ENCODE measurements at places on chromosomes 11 and 22.

DNA sequence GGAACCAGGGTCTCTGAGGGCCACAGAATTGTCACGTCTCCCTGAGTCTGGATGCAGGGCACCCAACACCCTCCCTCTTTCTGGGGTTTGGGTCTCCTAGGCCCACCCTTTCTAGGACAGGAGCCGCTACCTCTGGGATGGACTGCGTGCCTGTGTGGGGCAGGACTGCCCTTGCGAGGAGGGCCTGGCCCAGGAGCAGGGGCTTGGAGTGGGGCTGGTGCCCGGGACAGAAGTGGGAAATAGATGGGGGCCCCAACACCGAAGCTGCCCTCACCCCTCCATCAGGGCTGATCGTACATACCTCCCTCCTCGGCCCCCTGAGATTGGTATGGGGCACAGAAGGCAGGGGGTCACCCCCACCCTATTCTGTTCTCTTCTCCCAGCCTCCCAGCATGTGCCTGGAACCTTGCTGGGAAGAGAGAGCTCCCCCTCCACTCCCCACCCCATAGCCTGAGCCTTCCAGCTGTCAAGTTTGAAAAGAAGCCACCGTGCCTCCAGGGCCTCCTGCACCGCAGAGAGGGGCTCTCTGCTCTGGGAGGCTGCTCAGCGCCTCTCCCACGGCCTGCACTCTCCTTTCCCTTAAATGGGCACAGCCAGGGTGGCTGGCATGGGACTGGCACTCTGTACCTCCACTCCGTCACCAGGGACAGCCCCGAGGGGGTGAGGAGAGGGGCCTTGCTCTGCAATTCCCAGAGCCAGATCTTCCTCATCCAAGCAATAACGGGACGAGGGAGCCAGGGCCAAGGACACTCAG lies 1.8 kb downstream of the LRRC10B start:
- no peaks in the 10 kb centered on the region for H3K4me1 ChIP-seq
- no peak overlapping the region for H3K27ac ChIP-seq
- H3K36me3 ChIP-seq: no peaks in the 10 kb centered on the region
- peak overlapping the region; percentile 32 for H3K4me3 ChIP-seq
- H3K27me3 ChIP-seq: peaks cover 25% of the 10 kb centered on the region

DNA sequence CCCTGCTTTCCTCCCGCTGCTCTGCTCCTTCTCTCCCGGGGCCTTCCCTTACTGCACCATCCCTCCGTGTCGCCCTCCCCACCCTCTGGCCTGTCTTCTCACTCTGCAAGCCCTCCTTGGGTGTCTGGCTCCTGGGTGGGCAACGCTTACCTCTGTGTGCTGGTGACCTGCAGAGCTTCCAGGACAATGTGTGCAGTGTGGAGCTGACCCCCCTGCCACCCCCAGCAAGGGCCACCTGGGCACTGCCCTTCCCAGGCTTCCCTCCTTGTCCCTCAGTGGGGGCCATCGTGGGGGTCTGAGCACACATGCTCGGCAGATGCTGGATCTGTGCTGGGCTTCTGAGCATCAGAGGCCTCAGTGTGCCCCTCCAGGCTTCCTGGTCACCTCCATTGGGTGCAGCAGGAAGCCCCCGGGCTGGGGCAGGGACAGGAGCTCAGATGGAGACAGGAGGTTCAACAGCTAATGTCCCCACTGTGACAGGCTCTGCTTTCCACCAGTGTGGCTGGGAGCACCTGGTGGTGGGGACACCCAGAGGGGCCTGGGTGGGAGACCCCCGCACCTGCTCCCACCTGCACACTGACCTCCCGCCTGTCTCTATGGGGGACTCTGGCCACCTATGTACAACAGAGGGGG lies 7.8 kb upstream of the BRSK2 start:
- ATAC-seq: no peak
- no peaks in the 10 kb centered on the region for H3K27me3 ChIP-seq
- H3K4me1 ChIP-seq: peaks cover 9% of the 10 kb centered on the region
- H3K4me3 ChIP-seq: peak overlapping the region; percentile 75

- no peak overlapping the region for H3K27ac ChIP-seq
- peaks cover 79% of the 10 kb centered on the region for H3K36me3 ChIP-seq
- no peak overlapping the region for H3K4me3 ChIP-seq
- ATAC-seq: peak; percentile 56
- no peaks in the 10 kb centered on the region for H3K27me3 ChIP-seq
Observed at GRCh38 chr11:34468209-34468841, 29.6 kb downstream of the CAT start.

DNA sequence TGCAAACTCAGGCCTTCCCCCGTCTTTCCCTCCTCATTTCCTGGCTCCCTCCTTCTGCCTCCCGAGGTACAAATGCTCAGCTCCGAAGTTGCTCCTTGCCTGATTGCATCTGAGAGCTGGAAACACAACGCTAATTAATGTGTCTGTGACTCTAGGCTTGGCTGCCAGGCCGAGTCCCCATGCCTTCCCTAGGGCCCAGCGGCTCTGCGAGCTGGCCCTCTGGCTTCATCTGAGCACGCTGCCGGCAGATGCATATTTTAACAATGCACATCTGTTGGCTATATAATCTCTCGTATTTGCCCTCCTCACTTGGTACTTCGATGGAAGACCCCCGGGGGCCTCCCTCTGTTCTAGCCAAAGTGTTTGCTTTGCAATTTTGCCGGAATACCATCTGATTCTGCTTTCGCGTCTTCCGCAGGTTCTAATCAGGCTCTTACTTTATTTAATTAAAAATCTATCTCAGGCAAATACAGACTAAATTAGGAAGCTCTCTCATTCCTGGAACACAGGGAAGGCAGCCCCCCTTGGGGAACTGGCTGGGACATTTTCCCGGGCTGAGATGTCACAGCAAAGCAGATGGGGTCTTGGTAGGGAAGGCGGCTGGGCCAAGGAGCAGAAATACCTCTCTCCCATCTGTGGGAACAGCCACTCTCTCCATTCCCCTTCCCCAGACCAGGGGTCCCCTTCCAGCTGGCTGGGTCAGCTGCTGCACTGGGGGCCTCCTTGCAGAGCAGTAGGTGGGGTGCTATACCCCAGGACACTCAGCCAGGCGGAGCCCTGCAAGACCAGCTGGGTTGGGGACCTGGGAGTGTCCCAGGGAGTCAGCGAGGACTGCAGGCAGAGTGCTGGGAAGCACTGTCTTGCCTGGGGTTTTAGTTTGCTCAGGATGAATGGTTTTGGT lies 162.8 kb downstream of the ST3GAL4 start:
- H3K4me3 ChIP-seq: no peak overlapping the region
- ATAC-seq: no peak
- no peaks in the 10 kb centered on the region for H3K4me1 ChIP-seq

- H3K4me1 ChIP-seq: peaks cover 5% of the 10 kb centered on the region
- H3K4me3 ChIP-seq: no peak overlapping the region
- no peaks in the 10 kb centered on the region for H3K36me3 ChIP-seq
- peaks cover 30% of the 10 kb centered on the region for H3K27me3 ChIP-seq
Observed at GRCh38 chr11:17735818-17736578, 1.4 kb downstream of the KCNC1 start.

DNA sequence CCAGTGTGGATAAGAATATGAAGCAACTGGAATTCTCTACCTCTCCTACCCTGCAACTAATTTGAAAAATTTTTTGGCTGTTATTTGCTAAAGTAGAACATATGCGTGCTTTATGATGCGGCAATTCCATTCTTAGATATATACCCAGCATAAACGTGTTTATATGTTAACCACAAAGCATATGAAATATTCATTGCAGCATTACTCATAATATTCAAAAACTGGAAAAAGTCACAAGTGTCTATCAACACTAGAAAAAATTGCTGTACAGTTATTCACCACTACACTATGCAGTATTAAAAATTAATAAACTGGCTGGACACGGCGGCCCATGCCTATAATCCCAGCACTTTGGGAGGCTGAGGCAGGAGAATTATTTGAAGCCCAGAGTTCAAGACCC lies 226.4 kb downstream of the LUZP2 start:
- no peak for ATAC-seq
- no peaks in the 10 kb centered on the region for H3K36me3 ChIP-seq
- H3K27me3 ChIP-seq: no peaks in the 10 kb centered on the region
- no peaks in the 10 kb centered on the region for H3K4me1 ChIP-seq

DNA sequence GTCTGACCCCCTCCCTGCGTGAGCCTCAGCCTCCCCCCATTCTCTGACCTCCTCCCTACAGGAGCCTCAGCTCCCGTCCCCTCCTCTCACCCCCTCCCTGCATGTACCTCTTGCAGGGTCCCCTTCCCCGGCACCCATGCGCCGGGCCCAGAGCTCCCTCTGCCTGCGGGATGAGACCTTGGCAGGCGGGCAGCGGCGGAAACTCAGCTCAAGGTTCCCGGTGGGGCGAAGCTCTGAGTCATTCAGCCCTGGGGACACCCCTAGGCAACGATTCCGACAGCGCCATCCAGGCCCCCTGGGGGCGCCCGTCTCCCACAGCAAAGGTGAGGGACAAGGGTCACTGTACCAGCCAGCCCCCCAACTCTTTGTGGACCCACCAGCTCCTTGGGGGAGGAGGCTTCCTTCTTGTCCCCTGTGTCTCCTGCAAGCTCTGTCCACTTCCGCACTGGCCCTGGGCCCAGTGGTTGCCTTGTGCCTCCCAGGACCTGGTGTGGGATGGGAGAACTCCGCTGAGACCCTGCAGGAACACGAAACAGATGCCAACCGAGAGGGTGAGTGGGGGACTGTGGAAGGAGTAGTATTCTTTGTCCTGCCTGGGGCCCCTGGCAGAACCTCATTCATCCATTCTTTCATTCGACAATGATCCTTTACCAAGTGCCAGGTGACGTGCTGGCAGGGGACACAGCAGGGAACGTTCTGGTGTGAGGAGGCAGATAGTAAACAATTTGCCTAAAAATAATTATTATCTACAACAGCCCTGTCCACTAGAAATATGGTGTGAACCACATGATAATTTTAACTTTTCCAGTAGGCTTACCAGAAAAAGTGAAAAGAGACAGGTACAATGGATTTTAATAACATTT lies 3.7 kb upstream of the RPS6KA4 start:
- no peak overlapping the region for H3K27ac ChIP-seq
- ATAC-seq: no peak
- no peak overlapping the region for H3K4me3 ChIP-seq
- peaks cover 22% of the 10 kb centered on the region for H3K4me1 ChIP-seq
- H3K27me3 ChIP-seq: no peaks in the 10 kb centered on the region
- H3K36me3 ChIP-seq: peaks cover 31% of the 10 kb centered on the region

GRCh38 chr22:17710023-17710422 lies 64.2 kb downstream of the BID start:
- peaks cover 23% of the 10 kb centered on the region for H3K36me3 ChIP-seq
- H3K27me3 ChIP-seq: no peaks in the 10 kb centered on the region
- H3K4me3 ChIP-seq: no peak overlapping the region
- H3K4me1 ChIP-seq: peaks cover 12% of the 10 kb centered on the region

GRCh38 chr11:70667767-70668166 lies 269.4 kb downstream of the CTTN start:
- H3K36me3 ChIP-seq: no peaks in the 10 kb centered on the region
- H3K27me3 ChIP-seq: peaks cover 22% of the 10 kb centered on the region
- no peaks in the 10 kb centered on the region for H3K4me1 ChIP-seq
- no peak overlapping the region for H3K4me3 ChIP-seq

- no peaks in the 10 kb centered on the region for H3K36me3 ChIP-seq
- H3K4me3 ChIP-seq: no peak overlapping the region
- H3K4me1 ChIP-seq: no peaks in the 10 kb centered on the region
- H3K27me3 ChIP-seq: peaks cover 22% of the 10 kb centered on the region
- H3K27ac ChIP-seq: no peak overlapping the region
Observed at GRCh38 chr11:58334708-58335107, 24.2 kb downstream of the OR5B17 start.

GRCh38 chr11:1969035-1969434 lies 21.9 kb downstream of the MRPL23 start:
- no peaks in the 10 kb centered on the region for H3K4me1 ChIP-seq
- H3K27me3 ChIP-seq: no peaks in the 10 kb centered on the region
- no peak for ATAC-seq

GRCh38 chr11:67564230-67564629 lies 19.4 kb upstream of the GSTP1 start:
- H3K36me3 ChIP-seq: no peaks in the 10 kb centered on the region
- H3K27me3 ChIP-seq: peaks cover 8% of the 10 kb centered on the region
- ATAC-seq: no peak
- H3K27ac ChIP-seq: no peak overlapping the region
- no peak overlapping the region for H3K4me3 ChIP-seq

- H3K36me3 ChIP-seq: no peaks in the 10 kb centered on the region
- no peaks in the 10 kb centered on the region for H3K4me1 ChIP-seq
- no peak for ATAC-seq
- no peak overlapping the region for H3K4me3 ChIP-seq
- H3K27me3 ChIP-seq: peaks cover 9% of the 10 kb centered on the region
- H3K27ac ChIP-seq: no peak overlapping the region
Observed at GRCh38 chr22:47618180-47619010, 855.9 kb downstream of the TBC1D22A start.

GRCh38 chr11:12556155-12556554 lies 118.1 kb upstream of the TEAD1 start:
- H3K36me3 ChIP-seq: no peaks in the 10 kb centered on the region
- H3K27me3 ChIP-seq: peaks cover 27% of the 10 kb centered on the region
- no peaks in the 10 kb centered on the region for H3K4me1 ChIP-seq
- no peak for ATAC-seq

- no peaks in the 10 kb centered on the region for H3K36me3 ChIP-seq
- no peak overlapping the region for H3K4me3 ChIP-seq
- ATAC-seq: peak; percentile 53
- H3K4me1 ChIP-seq: no peaks in the 10 kb centered on the region
- peaks cover 26% of the 10 kb centered on the region for H3K27me3 ChIP-seq
Observed at GRCh38 chr22:33049119-33049729, 9.0 kb downstream of the SYN3 start.

- peaks cover 13% of the 10 kb centered on the region for H3K36me3 ChIP-seq
- no peak overlapping the region for H3K27ac ChIP-seq
- no peak overlapping the region for H3K4me3 ChIP-seq
- ATAC-seq: no peak
Observed at GRCh38 chr22:37769056-37769455, 38.7 kb upstream of the GCAT start.

GRCh38 chr11:119318240-119319135 lies 1.6 kb upstream of the MCAM start:
- peak overlapping the region; percentile 74 for H3K4me3 ChIP-seq
- ATAC-seq: peak; percentile 64
- H3K27me3 ChIP-seq: no peaks in the 10 kb centered on the region
- no peaks in the 10 kb centered on the region for H3K36me3 ChIP-seq
- peaks cover 18% of the 10 kb centered on the region for H3K4me1 ChIP-seq

DNA sequence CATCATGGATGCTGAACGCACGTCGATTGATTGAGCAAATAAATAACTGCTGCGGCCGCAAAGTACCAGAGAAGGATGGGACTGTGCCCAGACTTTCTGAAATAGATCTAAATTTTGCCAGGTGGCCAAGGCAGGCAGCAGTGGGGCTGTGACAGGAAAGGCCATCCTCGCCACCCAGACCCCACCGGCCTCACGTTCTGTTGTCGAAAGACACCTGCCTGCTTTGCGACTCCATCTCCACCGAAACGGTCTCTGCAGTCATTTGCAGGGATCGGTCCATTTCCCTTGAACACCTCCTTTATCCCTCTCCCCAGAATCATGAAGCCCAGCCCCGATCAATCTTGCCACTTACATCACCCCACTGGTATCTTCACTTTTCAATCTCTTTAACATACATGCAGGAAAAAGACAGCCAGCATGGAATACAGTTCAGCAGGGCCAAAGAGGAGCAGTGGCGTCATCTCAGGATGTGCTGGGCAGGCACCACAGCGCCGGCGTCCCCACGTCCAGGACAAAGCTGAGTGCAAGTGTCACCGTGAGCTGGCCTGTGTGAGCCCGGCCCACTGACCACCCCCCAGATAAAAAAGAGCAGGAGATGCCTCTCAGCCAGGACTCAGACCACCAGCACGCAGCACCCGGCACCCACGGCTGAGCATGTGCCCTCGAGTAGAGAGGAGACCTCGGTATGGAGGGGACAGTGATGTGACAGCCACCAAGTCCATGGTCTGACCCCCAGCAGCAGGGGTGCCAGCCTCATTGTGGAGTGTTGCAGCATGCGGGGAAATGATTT lies 610.3 kb downstream of the TBC1D22A start:
- H3K27me3 ChIP-seq: peaks cover 10% of the 10 kb centered on the region
- no peak overlapping the region for H3K27ac ChIP-seq
- H3K36me3 ChIP-seq: no peaks in the 10 kb centered on the region
- H3K4me3 ChIP-seq: no peak overlapping the region
- H3K4me1 ChIP-seq: no peaks in the 10 kb centered on the region
- no peak for ATAC-seq

Data from activated T-helper 17 cell treated with anti-CD3 and anti-CD28 coated beads, Interleukin-2, amount 50 U/mL, for 72 hours (primary cell).